ENCODE measurements at places on chromosomes 7 and 10.

DNA sequence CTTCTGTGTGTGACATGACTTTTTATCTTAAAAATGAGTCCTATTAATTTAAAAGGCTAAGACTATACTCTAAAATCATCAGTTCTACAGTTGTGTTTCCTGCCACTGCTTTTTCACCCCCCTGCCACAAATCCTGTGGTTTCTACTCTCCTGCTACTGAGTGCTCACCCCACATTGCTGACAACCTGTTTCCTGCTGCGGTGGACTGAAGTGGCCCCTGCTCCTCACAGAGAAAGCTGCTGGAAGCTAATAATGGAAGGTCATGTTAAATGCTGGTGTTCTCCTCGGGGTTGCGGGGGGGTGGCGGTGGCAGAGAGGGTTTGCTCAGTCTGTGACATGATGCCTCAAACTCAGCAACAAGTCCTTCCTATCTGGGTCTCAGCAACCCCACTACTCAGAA is 113.2 kb upstream of the INHBA start:
- DNase-seq, result no peak

- no peak for DNase-seq
Measured at GRCh38 chr10:121865554-121865953, 62.3 kb downstream of the ATE1 start.

- DNase-seq, result no peak
Measured at GRCh38 chr10:43962346-43963191, 313.9 kb upstream of the ZNF32 start.

DNA sequence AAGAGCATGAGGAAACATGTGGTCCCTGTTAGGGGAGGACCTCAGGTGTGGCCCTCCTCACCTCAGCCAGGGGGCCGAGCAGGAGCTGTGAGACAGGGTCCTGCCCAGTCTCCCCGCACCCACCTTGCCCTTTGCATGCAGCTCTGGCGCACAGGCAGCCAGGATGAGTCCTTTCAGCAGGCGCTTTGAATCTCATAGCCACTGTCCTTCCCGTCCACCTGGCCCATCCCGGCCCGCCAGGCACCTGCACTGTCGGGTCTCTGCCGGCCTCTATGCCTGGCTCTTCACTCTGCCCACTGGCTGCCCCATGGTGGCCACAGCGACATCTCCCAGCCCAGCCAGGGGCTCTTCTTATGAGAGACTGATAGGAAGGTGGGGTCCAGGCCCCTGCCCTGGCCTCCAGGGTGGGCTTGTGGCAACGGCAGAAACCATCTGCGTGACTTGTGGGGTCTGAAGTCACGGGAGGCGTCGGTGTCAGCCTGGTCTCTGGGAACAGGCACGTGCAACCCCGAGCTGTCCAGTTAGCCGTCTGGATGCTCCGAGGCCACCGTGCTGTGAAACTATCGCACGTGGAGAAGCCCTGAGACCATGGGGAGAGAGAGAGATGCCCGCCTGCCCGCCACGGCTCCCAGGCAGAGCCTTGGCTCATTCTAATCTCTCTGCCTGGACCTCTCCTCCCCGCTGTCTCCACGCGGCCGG is 37.4 kb downstream of the FOXL3 start:
- no peak for DNase-seq

GRCh38 chr10:21512573-21513404 is 12.7 kb downstream of the SKIDA1 start:
- DNase-seq, result no peak

DNA sequence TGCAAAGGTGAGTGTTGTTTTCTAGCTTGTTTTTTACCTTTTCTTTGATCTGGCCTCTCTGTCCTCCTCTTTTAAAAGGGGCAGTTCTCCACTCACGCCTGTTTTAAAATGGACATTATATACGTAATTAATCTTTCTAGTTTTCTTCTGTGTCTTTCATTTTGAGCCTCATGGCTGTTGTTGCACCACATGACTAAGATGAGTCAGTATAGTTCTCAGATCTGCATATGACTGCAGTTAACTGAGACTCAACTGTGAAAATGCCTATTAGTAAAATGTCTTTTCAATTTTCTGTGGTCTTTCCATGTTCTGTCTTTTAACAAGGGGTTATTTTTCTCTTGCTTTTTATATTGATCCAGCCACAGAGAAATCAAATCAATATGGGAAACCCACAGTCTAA is 296.1 kb downstream of the CDK14 start:
- DNase-seq, result no peak

GRCh38 chr10:27558612-27559020 is 54.5 kb downstream of the RAB18 start:
- DNase-seq, result no peak

DNA sequence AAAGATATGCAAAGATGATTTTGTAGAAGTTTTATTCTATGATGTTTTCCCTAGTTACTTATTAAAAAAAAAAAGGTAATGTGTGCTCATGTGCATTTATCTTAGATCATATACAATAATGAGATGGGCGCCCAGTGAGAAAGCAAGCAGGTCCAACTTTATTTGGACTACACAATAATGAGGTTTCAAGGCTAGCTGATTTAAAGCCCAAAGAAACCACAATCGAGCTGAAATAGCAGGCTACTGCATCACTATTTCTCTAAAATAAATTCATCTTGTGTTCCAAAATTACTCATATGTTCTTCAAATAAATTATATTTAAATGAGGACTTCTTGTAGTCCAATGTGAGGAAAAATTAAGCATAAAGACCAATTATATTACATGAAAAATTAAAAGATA is 110.1 kb downstream of the JMJD1C start:
- DNase-seq, result no peak

DNA sequence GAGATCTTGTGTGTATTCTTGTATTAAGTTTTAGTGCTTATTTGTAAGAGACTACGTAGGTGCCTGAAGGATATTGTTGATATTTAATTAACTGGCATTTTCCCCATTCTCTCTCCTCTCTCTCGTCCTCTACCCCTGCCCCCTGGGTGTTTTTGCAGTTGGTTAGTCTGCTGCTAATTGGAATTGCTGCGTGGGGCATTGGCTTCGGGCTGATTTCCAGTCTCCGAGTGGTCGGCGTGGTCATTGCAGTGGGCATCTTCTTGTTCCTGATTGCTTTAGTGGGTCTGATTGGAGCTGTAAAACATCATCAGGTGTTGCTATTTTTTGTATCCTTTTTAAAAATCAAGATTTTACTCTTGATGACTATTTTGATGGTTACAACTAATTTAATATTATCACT is 22.5 kb downstream of the TSPAN13 start:
- DNase-seq, result no peak

DNA sequence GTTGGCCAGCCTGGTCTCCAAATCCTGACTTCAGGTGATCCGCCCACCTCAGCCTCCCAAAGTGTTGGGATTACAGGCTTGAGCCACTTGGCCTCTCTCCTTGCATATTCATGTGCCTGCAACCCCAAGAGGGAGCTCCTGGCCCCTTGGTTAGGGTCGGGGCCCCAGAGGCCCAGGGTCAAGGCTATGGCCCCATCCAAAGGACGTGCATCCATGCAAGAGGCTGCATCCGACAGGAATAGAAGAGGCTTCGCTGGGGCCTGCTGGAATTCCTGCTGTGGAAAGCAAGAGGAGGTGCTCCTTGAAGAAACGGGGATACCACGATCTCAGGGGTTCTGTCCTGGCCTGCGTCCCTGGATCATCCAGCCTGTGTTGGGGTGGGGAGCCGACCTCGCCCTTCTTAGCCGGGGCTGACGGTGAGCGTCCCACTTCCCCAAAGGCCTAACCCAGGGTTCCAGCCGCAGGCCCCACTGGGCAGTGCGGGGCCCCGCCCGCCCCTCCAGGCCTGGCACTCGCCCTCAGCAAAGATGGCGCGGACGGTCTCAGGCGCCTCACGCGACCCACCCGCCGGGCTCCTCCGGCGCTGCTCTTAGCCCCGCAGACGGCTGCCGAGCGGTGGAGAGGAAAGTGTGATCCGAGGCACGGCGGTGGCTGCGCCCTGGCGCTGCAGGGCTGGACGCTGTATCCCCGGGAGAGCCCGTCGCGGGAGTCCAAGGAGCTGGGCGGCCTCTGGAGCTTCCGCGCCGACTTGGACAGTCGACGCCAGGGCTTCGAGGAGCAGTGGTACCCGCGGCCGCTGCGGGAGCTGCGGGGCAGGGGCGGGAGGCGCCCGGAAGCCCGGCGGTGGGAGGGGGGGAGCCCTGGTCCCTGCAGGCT is 54.7 kb downstream of the ZNF727 start:
- no peak for DNase-seq

GRCh38 chr10:84232376-84232775 is 7.0 kb upstream of the LRIT2 start:
- no peak for DNase-seq

- no peak for DNase-seq
Measured at GRCh38 chr10:97089209-97089870, 96.4 kb downstream of the SLIT1 start.

- no peak for DNase-seq
Measured at GRCh38 chr7:2520131-2520760, 672 bp downstream of the LFNG start.

- DNase-seq, result no peak
Measured at GRCh38 chr10:28768227-28768626, 90.9 kb downstream of the BAMBI start.

- DNase-seq, result no peak
Measured at GRCh38 chr7:148809856-148810255, 74.2 kb downstream of the EZH2 start.

- no peak for DNase-seq
Measured at GRCh38 chr7:151460474-151460855, 20.5 kb upstream of the CRYGN start.

- no peak for DNase-seq
Measured at GRCh38 chr10:51961401-51961800, 262.0 kb upstream of the CSTF2T start.

DNA sequence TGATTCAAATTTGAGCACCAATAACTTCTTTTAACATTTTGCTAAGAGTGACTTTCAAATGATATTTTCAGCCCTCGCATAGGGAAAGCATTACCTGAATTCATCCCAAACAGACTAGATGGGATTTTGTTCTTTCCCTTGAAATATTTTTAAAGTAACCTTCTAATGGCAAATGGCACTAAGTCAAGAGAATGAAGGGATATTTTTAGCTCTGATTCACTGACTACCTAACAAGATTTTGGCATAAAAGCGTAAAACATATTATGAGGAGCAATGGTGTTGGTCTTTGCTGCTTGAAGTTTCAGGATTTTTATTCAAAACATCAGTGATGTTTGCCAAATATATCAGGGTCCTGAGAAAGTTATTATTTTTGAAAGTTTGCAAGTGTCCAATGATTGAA is 290.3 kb downstream of the CDK14 start:
- no peak for DNase-seq

All from activated T-cell treated with anti-CD3 and anti-CD28 coated beads for 48 hours (primary cell).